DMS 273 treated with DMSO at 0.1 percent for 48 hours (cell line): ENCODE measurements at places on chromosomes 2 and 18.
A peak's percentile ranks its signal among the peaks of the same experiment; 100 is the strongest.

- DNase-seq: peak; percentile 44
Observed at GRCh38 chr2:103445347-103445746, 683.5 kb downstream of the TMEM182 start.

- DNase-seq: no peak
Observed at GRCh38 chr2:29192526-29192925, 77.3 kb downstream of the CLIP4 start.

GRCh38 chr2:67476809-67477790 lies 80.0 kb downstream of the ETAA1 start:
- peak; percentile 20 for DNase-seq

GRCh38 chr2:29527947-29528346 lies 393.4 kb downstream of the ALK start:
- DNase-seq: no peak

- DNase-seq: no peak
Observed at GRCh38 chr2:16224298-16225045, 284.1 kb downstream of the MYCN start.

GRCh38 chr18:80194874-80195570 lies 52.3 kb downstream of the PARD6G start:
- no peak for DNase-seq

DNA sequence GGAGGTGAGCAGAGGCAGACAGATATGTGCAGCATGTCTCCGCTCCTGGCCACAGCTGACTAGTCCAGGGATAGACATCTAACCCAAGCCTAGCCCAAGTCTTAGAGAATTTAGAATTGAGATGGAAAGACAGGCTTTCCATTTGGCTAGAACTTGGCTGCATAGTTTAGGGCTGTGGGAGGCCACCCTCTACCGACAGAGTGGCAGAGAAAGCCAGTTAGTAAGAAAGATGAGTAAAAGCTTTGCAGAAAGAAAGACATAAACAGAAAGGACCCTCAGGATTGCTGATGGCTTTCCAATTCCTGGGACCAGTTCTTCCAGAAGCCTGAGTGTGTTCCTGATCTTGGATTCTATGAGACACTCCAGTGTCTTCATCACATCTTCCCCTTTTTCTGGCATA lies 62.1 kb downstream of the DYM start:
- no peak for DNase-seq

DNA sequence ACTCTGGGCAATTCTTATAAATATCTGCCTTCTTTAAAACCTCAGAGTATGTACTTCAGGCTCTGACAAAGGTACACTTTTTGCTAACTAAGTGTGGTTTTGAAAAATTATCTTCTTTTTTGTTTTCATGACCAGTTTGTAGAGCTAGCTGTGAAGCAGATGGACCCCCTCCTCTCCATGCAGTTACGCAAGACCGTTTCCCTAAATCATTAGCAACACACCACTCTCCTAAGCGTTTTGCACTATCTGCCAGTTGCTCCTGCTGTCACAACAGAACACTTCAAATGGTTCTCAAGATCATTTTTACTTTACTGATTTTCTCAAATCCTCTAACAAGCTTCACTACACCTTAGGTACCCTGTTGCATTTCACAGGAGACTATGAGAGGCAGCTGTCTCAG lies 53.3 kb downstream of the GULP1 start:
- DNase-seq: peak; percentile 62

GRCh38 chr2:239498981-239499634 lies 98.3 kb upstream of the HDAC4 start:
- no peak for DNase-seq

DNA sequence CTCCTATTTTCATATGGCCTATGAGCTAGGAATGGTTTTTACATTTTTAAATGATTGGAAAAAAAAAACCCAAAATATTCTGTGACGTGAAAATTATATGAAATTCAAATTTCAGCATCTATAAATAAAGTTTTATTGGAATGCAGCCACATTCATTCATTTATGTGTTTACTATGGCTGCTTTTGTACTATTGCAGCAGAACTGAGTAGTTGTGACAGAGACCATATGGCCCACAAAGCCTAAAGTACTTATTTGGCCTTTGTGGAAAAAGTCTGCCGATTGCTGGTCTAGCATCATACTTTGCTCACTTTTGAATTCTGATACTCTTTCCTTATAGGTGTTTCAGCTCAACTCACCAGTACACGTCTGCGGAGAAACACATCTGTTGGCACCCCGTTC lies 39.0 kb downstream of the MYO3B start:
- no peak for DNase-seq

- no peak for DNase-seq
Observed at GRCh38 chr2:168191955-168192785, 55.2 kb downstream of the STK39 start.

- DNase-seq: no peak
Observed at GRCh38 chr2:214379227-214379626, 31.6 kb upstream of the VWC2L start.

DNA sequence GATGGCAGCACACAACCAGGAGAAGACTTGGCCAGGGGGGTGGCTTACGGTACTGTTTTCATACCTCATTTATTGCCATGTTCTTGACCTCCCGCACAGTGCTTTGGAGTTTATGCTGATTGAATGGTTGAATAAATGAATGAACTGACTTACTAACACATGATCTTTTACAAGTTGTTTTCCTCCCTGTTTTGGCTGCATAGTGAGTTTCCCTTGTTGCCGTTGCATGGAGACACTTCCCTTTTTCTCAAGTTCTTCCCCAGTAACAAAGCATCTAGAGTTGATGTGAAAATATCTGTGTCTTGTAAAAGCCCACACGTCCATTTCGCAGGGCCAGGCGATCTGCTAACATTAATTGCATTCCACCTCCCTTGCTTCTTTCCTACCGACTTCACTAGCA lies 35.7 kb upstream of the RAB1A start:
- no peak for DNase-seq

DNA sequence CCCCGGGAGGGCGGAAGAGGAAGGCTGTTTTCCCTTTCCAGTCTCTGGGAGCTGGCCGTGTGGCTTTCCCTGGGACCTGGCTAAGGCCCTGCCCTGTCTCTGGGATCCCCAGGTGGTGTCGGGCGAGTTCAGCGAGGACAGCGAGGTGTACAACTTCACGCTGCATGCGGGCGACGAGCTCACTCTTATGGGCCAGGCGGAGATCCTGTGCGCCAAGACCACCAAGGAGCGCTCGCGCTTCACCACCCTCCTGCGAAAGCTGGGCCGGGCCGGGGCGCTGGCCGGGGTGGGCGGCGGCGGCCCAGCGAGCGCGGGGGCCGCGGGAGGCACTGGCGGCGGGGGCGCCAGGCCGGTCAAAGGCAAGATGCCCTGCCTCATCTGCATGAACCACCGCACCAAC lies 11.2 kb downstream of the GAREM2 start:
- DNase-seq: no peak

- DNase-seq: no peak
Observed at GRCh38 chr2:236464140-236464539, 105.5 kb upstream of the ACKR3 start.

- DNase-seq: no peak
Observed at GRCh38 chr2:136014411-136014810, 29.0 kb upstream of the DARS1 start.

GRCh38 chr2:33196700-33197099 lies 249.9 kb downstream of the LTBP1 start:
- DNase-seq: no peak

DNA sequence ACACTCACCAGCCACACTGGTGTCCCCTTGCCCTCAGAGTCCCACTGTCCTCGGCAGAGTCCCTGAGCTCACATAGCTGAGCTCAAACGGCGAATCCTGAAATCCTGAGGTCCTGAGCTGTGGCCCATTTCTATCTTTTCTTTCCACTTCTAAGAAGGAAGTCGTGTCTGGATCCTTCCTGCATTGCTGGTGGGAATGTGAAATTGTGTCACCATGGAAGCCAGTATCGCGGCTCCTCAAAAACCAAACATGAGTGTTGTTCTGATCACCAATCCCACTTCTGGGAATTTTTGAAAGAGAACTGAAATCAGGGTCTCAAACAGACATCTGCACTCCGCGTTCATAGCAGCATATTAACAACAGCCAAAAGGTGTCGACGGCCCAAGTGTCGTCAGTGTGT lies 244.7 kb downstream of the EIPR1 start:
- no peak for DNase-seq

DNA sequence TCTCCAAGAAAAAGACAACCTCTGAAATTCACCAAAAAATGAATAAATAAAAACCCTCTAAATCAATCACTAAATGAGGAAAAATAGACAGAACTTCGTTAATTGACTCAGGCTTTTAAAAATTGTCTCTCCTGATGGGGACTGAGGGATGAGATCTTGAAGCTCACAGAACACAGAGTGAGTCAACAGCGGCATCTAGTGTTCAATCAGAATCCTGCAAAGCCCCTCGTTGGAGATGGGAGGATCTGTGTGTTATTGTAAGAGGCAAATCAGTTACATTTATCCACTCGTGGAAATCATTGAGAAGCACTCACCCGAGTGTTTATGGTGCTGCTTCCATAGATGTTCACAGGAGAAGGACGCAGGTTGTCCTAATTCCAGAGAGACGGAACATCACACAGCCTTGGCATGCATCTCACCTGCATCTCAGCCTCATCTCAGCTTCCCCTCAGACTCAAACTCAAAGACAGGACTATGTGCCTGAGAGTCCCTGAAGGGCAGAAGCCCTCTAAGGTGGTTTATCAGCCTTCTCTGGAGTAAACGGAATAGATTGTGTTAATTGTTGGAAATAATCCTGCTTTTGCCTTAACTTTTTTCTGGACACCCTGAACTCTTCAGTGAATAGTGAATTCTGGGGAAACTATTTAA lies 82.0 kb downstream of the MREG start:
- DNase-seq: no peak

GRCh38 chr2:237791977-237792727 lies 6.4 kb upstream of the RBM44 start:
- DNase-seq: no peak

- DNase-seq: no peak
Observed at GRCh38 chr2:235107640-235107951, 155.8 kb downstream of the SH3BP4 start.

DNA sequence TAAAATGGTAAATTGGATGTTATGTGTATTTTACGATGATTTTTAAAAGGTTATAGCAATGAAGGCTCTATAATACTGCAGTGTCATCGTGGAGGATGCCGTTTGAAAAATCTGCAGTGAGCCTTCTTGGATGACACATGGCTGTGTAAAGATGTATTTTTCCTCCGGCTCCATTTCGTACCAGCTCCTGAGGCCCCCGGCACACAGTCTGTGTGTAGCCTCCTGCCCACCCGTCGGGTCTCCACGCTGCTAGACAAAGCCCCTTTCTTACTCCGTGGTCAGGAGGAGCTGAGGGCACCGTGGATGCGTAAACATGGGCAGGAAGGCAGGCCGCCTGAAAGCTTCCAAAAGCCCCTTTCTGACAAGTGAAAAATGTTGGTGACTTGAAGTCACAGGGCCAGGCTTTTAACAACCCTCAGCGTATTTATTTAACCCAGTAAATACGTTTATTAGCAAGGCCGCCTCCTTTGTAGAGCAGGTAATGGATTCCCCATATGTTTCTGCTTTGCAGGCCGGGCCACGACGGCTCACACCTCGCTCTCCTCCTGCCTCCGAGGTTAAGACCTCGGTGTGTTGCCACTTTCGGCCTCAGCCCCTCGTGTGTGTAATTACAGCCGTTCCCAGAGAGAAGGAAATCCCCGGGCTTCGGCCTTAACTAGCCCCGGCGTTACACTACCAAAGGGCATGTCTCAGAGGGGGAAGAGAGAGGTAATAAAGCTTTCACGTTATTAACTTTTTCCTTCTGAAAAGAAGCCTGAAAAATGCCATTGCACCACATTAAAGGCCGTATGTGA lies 72.8 kb downstream of the DDX1 start:
- DNase-seq: no peak

- no peak for DNase-seq
Observed at GRCh38 chr2:162478721-162479129, 134.8 kb downstream of the GCA start.

GRCh38 chr2:1767939-1768691 lies 23.8 kb upstream of the PXDN start:
- DNase-seq: no peak

- no peak for DNase-seq
Observed at GRCh38 chr2:74502720-74503505, 3.5 kb upstream of the LBX2 start.

DNA sequence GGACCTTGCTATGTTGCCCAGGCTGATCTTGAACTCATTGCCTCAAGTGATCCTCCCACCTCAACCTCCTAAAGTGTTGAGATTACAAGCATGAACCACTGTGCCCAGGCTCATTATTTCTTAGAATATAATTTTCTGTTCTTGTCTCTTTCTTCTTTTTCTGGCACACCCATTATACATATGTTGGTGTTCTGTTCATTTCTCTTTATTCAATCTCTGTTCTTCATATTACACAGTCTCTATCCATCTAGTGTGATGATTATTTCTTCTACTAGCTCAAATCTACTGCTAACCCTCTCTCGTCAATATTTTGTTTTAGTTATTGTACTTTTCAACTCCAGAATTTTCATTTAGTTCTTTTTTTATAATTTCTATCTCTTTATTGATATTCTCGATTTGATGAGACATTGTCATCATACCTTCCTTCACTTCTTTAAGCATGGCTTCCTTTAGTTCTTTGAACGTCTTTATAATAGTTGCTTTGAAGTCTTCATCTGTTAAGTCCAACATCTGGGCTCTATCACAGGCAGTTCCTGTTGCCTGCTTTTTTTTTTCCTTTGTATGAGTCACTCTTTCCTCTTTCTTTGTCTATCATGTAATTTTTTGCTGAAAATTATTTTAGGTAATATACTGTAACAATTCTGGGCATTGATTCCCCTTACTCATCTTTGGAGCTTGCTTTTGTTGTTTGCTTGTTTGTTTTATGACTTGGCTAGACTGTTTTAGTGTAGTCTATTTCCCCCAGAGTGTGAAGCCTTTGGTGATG lies 196.4 kb upstream of the NABP1 start:
- DNase-seq: no peak

GRCh38 chr2:174524527-174524926 lies 37.7 kb upstream of the GPR155 start:
- no peak for DNase-seq

- DNase-seq: no peak
Observed at GRCh38 chr2:223751012-223751411, 86.4 kb downstream of the AP1S3 start.

DNA sequence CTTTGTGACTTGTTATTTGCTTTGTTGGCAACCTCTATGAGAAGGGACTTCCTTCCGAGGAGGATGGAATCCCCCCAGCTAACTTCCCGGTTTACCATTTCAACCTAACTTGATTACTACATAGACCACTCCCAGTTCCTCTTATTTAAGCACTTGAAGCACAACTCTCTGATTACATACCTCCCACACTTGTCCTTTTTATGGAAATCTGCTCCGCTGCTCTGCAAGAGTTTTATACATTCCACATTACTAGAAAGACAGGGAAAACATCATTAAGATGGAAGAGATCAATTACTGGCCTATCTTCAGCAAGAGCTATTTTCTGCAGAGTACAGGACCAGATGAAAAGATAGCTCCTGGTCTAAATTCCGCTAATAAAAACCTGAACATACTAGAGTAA lies 160.0 kb upstream of the PGAP1 start:
- DNase-seq: no peak

- no peak for DNase-seq
Observed at GRCh38 chr2:23836505-23836904, 90.4 kb downstream of the ATAD2B start.

- DNase-seq: no peak
Observed at GRCh38 chr2:188983427-188984064, 9.4 kb downstream of the COL3A1 start.
